ENCODE measurements at places on chromosomes 7 and 10.

DNA sequence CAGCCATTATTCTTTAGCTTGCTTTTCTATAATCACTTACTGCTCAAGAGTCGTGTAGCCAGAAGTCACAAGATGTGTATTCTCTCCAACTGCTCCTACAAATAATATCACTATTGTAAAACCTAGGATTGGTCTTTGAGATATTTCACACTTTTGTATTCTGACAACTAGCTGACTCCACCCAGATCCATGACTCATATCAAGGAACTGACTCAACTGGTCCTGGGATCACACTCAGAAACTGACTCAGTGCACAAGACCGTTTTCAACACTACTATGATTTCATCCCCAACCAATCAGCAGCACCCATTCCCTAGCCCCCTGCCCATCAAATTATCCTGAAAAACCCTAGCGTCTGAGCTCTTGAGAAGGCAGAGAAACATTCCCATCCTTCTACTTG is 56.5 kb upstream of the ORC5 start:
- peak; percentile 7 for DNase-seq

DNA sequence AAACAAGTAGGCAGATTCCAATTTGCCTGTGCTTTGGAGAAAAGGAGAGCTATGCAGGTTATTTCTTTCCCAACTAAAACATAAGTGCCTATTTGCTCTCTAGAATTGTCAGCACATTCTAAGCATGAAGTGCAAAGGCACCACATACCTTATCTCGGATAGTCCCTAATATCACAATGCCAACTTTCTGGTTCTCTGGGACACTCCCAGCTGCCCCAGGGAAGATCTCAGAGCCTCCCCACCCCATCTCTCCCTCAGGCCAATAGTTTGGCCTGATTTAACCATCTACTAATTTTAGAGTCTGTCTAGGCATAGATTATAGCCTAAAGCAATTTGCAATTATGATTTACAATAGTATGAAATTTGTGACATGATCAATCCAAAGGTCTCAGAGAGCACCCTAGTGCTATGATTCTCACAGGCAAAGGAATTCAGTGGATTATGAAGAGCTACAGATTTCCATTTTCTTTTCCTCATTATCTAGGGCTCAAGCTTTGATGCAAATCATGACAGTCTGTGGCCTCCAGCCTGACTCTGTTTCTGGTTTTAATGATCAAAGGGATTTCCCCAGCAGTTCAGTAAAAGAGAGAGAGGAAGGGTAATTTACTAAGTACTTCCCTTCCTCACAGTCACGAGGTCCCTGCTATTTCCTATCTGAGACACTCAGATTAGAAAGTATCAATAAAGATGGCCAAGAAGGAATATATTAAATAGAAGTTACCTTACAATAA is 29.0 kb upstream of the IL6 start:
- DNase-seq: no peak

DNA sequence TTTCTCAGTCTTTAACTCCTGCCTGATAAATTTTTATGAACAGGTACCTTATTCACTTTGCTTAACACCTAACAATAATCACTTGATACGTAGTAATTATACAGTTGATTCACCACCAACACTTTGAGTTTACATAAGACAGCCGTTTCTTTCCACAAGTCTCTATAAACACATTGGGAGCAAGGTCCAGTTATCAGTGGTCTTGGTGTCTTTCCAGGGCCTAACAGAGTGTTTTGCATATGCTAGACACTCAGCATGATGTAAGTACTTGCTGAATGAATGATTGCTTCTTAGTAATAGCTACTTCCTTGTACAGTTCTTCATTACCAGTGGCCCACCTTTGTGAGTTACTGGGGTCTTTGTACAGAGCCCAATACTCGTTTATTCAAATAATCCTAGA is 6.4 kb downstream of the CLDN12 start:
- DNase-seq: no peak

DNA sequence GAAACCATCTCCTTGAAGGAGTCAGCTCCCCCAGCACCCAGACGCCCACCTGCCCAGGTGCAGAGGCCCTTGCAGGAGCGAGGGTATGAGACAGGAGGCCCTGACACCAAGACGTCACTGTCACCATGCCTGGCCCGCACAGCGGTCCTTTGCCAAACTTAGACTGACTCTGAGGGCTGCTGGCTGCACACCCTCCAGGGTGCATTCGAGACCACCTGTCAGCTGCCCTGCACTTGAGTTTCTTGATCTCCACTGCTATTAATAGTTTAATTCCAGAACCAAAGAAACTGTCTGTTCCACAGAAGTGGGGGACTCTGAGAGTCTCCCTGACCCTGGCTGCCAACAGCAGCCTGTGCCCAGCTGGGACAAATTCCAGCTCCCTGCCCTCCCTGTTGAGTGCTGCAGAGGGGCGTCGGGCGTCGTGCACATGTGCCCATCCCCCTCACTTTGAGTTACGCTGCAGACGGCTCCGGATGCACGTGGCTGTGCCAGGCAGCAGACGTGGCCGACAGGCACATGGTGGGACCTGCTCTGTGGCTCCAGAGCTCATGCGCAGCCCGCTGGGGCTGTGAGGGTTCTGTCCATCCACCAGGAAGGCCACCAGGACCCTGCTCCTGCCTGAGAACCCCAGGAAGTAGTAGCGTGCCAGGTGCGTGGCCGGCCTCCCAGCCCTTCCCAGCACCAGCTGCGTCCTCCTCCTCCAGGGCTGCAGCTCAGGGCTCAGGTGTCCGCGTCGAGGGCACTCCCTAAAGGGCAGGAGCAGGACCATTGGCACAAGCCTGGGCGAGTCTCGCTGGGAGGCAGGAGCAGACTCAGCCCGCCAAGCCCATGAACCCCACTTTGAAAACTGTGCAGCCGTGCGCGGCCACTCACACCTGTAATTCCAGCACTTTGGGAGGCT is 24.8 kb downstream of the ELFN1 start:
- DNase-seq: no peak
